ENCODE measurements at places on chromosomes 7 and 10.

DNA sequence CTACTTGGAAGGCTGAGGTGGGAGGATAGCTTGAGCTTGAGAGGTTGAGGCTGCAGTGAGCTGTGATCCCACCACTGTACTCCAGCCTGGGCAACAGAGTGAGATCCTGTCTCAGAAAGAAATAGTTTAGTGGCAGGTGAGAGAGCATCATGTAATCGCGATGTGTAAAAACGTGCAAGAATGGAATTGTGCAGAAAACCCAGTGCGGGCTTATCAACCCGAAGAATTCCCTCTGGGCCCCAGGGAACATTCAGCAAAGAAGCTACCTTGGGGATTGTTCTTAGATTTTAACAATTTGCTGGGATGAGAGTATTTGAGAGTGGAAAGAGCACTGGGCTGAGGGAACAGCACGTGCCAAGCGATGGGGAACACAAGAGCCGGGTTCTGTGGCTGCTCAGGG lies 107.4 kb upstream of the INSYN2A start:
- DNase-seq, result no peak

GRCh38 chr7:64504581-64505120 lies 58.2 kb downstream of the ZNF680 start:
- no peak for DNase-seq

GRCh38 chr10:84613336-84614021 lies 285.1 kb downstream of the CCSER2 start:
- no peak for DNase-seq

DNA sequence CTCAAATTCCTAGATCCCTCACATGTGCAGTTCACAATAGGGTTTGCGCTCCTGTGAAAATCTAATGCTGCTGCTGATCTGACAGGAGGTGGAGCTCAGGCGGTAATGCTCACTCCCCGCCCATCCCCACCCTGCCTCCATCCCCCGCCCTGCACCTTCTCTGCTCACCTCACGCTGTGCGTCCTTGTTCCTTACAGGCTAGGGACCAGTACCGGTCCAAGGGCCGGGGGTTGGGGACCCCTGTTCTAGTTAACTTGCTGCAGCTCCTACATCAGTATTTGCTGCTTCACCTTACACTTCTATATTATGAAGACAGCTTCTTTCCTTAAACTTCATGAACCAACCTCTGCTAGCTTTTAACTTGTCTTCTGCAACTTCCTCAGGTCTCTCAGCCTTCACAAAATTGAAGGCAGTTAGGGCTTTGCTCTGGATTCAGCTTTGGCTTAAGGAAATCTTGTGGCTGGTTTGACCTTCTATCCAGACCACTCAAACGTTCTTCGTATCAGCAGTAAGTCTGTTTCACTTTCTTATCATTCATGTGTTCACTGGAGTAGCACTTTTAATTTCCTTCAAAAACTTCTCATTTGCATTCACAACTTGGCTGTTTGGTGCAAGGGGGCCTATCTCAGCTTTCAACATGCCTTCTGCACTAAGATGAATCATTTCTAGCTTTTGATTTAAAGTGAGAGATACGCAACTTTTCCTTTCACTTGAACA lies 1.7 kb upstream of the TNKS2 start:
- DNase-seq, result no peak

GRCh38 chr7:158731761-158732160 lies 27.2 kb upstream of the NCAPG2 start:
- no peak for DNase-seq

Data from posterior cingulate gyrus (tissue), 11 donors.